ENCODE measurements at places on chromosomes 2 and 18. TPM values are rescaled to one million over a fixed set of nuclear protein-coding genes. Genes with fewer than 3 reads are reported as not detected.

- no peak for DNase-seq
Observed at GRCh38 chr2:216499641-216500218, 1.1 kb downstream of the RPL37A start.

DNA sequence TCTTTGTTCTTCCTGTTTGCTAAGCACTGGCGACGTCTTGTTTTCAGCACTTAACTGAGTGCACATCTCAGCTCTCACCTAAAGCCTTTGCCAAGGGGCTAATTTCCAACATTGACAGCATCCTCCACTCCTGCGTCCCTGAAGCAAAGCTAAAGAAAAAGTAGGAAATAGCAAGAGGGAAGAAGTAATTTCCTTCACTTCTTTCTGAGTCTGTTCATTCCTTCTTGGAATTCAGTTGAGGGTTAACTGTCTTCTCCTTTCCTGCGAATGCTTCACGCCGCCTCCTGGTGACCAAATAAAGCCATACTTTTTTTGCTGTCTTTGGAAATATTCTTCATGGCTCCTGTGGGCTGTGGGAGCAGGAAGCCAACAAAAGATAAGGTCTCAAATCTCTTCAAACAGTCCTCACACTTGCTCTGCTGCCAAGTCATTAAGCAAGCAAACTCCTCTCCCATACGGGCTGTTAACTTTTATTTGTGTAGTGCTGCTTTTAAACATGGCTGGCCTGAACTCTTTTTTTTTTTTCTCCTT lies 100.9 kb downstream of the DPP10 start:
- DNase-seq, result no peak

Gene MYL1
- polyA plus RNA-seq, result not detected

Gene TMEM237
- polyA plus RNA-seq, result 67.2 TPM

Gene ARL4C
- polyA plus RNA-seq, result 24.0 TPM

DNA sequence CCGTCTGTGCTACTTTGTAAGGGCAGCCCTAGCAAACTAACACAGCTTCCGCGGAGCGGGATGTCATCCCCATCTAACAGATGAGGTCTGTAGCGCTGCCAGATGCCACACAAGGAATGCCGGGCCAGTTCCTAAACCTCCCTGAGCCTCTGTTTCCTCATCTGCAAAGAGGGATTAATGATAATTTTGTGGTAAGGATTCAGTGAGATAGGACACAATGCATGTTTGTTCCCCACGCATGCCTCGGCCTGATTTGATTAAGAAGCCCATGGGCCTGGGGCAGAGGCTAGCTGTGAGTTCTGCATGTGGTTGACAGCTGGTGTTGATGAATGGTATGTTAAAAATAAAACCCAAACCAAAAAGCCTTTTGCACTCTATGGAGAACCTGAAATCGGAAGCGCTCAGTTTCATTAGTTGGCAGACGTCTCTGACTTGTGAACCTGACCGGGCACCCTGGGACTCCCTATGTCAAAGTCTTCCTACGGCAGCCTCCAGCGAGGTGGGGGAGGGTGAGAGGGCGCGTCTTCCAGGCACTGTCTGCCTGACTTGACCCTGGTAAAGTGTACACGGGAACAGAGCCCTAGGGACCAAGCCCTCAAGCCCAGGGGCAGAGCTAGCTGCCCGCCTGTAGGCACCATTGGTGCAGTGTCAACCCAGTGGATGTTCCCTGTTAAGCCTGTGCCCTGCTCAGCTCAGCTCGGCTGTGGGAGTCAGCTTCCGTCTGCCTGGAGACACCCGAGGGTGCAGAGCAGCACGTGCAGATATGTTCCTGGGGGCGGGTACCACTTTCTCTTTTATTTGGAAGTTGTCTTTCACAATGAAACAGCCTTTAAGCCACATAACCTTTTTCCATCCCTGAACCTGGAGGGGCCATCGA lies 14.8 kb upstream of the INHBB start:
- DNase-seq, result no peak

Gene IMPA2
- polyA plus RNA-seq, result 0.18 TPM

DNA sequence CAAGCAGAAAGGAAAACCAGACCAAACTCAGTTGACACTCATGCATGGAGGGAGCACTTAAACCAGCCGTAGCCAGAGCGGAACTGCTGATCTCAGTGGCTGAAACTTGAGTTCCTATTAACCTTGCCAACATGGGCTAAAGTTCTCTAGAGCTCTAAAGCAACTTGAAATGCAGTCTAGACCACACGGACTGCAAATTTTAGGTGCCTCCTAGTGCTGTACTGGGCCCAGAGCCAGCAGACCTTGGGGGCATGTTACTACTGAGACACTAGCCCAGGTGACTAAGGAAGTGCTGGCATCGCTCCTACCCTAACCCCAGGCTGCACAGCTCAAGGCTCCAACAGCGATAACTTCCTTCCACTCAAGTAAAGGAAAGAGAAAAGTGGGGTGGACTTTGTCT lies 236.5 kb downstream of the AKAIN1 start:
- DNase-seq, result no peak

GRCh38 chr2:154707994-154708575 lies 9.6 kb downstream of the KCNJ3 start:
- no peak for DNase-seq

Gene FSHR
- not detected for polyA plus RNA-seq

DNA sequence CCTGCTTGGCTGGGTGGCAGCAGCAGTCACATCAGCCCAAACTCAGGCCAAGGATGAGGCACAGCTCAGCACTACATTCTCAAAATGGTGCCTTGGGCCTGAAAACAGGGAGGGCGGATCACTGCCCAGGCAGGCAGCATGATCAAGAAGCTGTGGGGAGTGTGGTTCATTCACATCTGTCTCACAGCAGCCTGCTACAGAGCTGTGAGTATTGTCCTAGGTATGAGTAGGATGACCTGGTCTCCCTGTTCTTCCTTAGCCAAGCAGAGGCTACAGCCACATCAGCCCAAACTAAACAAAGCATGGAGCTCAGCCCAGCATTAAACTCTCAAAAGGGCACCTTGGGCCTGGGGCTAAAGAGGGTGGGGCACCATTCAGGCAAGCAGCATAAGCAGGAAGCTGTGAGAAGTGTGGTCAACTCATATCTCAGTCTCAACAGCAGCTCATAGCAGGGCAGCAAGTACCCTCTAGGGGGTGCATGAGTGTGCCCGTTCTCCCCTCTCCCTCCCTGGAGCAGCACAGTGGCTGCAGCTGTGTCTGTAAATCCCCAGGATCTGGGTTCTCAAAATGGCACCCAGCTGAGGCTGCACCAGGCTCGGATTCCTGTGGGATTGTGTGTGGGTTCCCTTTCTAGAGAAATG lies 139.6 kb downstream of the TRABD2A start:
- DNase-seq, result peak; percentile 9

DNA sequence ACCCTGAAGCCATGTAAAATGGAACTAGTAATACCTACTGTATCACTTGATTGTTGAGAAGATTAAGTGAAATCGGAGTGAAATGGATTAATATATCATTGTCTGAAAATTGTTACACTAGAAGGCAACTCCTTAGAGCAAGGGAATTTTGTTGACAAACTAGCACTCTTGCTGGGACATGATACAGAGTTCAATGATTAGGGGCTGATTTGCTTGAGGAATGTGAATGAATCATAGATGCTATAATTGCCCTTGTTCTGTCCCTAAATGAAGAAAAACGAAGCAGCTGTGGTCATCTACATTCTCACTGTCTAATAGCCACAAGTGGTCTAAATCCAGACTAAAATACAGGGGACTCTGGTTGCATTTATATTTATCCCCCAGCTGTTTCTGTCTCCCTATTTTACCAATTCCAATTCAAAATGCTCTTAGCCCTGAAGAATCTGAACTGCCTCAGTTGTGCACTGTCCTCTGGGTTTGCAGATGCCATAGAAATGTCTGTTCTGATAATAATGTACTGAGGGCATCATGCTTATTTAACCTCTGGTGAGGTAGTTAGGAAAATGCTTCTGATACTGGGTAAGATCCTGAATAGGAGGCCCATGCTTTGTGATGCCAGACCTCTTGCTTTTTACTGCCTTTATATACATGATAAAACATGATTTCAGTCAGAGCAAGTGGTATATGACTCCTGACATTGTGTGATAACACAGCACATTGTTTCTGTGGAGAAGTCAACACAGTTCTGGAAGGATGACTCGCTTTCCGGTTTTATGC lies 382.1 kb downstream of the NRXN1 start:
- no peak for DNase-seq

DNA sequence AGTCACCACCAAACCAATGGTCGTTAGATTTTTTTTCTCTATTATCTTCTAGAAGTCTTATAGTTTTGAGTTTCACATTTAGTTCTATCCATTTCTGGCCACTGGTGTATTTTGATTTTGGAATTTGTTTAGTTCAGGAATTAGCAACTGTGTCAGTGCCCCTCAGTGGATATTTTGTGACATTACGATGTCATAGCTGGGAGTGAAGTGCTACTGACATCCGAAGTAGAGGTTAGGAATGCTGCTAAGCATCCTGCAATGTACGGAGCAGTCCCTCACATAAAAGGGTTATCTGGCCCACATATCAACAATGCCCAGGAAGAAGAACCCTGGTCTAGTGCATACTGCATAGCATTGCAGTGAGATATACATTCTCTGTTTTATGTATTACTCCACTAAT lies 157.4 kb upstream of the RGPD4 start:
- peak; percentile 30 for DNase-seq

Gene ALPI
- not detected for polyA plus RNA-seq

- no peak for DNase-seq
Observed at GRCh38 chr2:65081232-65081685, 25.0 kb downstream of the CEP68 start.

- no peak for DNase-seq
Observed at GRCh38 chr2:105626212-105626965, 118.3 kb upstream of the NCK2 start.

DNA sequence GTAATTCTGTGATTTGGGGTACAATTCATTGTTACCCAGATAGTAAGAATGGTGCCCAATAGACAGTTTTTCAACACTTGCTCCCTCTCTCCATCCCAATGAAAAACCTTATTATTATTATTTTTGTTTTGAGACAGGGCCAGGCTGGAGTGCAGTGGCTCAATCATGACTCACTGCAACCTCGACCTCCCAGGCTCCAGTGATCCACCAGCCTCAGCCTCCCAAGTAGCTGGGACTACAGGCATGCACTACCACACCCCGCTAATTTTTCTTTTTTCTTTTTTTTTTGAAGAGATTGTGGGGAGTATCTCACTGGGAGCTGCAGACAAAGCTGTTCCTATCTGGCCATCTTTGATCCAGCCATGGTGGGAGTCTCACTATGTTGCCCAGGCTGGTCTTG lies 7.2 kb downstream of the TGFA start:
- DNase-seq, result no peak

- DNase-seq, result no peak
Observed at GRCh38 chr2:41830600-41830999, 217.2 kb upstream of the PKDCC start.

Gene HJURP
- polyA plus RNA-seq, result 16.5 TPM

Gene ADCY3
- 53.9 TPM for polyA plus RNA-seq

DNA sequence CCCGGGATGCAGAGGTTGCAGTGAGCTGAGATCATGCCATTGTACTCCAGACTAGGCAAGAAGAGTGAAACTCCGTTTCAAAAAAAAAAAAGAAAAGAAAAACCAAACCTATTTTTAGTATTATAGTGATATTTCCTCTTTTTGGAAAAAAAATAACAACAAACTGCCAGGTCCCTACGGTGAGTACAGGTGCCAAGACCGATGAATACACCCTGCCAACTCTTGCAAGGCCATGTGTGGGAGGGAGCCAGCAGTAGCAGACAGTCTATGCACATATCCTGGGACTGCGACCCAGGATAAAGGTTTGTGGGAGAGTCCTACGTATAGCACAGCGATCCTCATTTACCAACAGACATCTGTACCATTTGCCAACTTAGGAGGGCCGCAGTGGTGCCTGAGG lies 69.6 kb upstream of the DNMT3A start:
- DNase-seq, result no peak

GRCh38 chr2:236369661-236370062 lies 105.5 kb upstream of the ASB18 start:
- no peak for DNase-seq

Gene KCNG2
- not detected for polyA plus RNA-seq

Gene DLGAP1
- polyA plus RNA-seq, result not detected

DNA sequence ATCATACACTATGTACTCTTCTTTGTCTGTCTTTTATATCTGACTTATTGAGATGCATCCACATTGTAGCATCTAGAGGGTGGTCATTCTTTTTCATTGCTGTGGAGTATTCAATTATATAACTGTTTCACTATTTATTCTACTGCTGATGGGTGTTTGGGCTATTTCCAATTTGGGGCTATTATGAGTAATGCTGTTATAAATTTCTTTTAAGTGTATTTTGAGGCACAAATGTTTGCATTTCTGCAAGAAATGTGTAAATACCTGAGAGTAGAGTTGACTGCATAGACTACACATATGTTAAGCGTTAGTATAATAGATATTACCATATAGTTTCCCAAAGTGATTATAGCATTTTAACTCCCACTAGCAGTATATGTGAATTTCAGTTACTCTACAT lies 26.9 kb upstream of the PPP1R1C start:
- DNase-seq, result no peak

- no peak for DNase-seq
Observed at GRCh38 chr2:171271386-171271785, 110.7 kb upstream of the TLK1 start.

Gene GPR45
- polyA plus RNA-seq, result not detected
